NCI-H510A (cell line): ENCODE measurements at places on chromosomes 6 and 20.

DNA sequence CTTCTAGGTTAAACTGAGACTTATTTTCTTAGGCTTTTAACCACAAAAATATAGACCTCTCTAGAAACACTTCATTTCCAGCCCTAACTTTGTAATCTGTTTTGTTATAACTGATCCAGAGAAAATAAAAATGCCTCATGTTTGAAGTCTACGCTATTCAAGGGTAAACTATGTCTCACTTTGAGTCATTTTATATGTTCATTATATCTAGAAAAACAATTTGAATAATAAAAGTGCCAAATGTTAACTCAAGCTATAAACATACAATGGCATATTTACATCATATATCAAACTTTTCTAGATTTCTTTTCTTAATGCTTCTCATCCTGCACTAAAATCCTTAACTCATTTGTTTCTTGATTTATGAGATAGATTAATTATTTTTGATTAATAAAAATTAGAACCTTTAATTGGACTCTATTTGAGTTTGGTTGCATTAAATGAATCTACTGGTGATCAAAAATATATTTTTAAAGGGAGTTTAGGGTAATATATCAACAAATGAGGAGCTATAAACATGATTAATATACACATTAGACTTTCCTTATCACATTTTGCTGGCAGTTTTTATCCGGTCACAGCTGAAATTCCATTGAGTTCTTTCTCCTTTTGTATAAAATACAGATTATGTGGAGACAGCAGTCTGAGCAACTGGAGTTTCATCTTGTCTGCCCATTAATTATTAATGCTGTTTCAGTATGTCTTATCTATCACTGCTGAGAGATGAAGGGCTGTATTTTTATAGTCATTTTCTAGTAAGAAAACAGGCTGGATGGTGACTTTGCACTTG is 246.5 kb downstream of the TBX18 start:
- no peak for DNase-seq

DNA sequence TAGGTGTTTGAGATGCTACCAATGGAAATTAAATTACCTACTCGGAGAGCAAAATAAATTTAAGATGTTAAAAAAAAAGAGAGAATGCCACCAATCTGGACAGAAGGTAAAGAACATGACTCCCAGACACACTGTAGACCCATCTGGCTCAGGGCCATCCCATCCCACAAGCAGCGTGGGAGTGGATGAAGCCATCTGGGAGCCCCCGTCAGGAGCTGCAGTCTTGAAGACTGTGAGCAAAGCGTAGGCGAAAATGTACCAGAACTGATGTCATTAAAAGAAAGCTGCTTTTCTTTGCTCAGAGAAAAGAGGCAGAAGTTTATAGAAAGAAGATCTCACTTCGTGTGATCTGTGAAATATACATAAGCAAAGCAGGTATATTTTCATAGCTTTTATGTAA is 815.7 kb downstream of the QKI start:
- DNase-seq = no peak

GRCh38 chr6:118746145-118746824 is 94.9 kb upstream of the CEP85L start:
- no peak for DNase-seq

DNA sequence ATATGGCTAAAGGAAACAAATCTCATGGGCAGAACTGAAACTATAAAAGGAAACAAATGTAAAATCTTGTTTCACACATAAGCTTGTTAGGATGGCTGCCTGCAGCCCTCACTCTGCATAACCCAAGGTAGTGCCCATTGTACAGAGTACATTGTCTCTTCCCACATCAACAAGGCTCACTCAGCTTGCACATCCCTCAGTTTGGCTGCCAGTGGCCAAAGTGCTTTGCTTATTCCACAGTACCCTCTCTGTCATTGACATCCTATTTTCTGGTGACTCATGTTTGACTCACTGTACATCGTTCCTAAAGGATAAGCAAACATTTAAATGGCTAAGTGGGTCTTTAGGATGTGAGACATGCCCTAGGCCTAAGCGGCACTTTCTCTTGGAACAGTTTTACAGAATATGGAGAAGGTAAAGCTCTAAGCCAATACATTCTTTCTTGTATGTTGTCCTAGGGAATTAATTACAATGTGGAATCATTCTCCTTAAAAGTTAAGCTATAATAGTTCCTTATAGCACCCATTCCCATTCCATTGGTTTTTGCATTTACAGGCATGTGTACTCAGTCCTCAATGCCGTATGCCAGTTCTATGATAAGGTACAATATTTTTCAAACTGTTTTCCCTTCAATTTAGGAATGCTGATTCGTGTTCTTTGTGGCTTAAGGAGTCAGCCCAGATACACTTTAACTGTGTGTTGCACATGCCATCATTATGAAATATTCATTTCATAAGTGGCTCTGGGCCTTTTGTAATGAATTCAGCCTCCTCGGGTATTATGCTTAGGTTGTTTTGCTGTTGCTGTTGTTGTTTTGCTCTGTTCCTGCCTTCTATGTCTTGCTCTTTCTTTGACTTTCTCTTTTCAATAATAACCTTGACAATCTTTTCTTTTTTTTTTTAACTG is 5.5 kb downstream of the ANKEF1 start:
- no peak for DNase-seq

GRCh38 chr20:6029538-6029937 is 24.3 kb downstream of the LRRN4 start:
- no peak for DNase-seq

GRCh38 chr6:24396824-24397223 is 5.9 kb upstream of the MRS2 start:
- no peak for DNase-seq
